Astrocyte of the spinal cord (primary cell): ENCODE measurements at places on chromosomes 11 and 22.

DNA sequence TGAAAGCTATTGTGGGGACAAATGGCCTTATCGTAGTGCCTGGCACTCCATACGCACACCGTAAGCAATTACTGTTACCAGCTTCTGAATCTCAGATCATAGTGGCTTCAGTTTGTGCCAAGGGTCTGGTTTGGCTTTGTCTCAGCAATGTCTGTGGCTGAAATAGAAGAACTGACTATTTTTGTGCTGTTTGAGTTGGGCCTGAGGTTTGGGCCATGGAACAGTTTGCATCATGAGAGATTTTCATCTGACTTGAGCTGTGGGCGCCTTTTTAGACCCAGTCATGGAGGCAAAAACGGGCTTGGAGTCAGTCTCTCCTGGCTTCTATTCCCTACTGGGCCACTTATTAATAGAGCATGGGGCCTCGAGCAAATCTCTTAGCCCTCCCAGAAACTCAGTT lies 121.1 kb upstream of the CRYBB3 start:
- peak; percentile 33 for DNase-seq

DNA sequence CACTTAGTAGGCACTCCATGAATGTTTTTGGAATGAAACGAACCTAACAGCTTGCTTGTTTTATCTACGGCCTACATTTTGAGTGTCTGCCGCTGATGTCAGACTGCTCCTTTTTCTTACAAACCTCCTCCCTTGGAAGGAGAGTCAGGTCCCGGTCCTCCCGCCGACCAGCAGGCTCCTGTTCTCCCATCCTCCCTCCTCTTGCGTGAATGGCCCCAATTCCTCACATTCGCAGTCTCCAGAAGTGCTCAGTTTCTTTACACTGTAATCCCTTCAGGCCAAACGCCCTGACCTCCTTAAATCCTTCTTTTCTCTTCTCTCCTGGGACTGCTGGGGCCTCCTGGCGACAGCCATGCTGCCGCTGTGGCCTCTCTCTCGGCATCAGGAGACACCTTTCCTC lies 82.6 kb upstream of the CSNK2A3 start:
- DNase-seq, result no peak

DNA sequence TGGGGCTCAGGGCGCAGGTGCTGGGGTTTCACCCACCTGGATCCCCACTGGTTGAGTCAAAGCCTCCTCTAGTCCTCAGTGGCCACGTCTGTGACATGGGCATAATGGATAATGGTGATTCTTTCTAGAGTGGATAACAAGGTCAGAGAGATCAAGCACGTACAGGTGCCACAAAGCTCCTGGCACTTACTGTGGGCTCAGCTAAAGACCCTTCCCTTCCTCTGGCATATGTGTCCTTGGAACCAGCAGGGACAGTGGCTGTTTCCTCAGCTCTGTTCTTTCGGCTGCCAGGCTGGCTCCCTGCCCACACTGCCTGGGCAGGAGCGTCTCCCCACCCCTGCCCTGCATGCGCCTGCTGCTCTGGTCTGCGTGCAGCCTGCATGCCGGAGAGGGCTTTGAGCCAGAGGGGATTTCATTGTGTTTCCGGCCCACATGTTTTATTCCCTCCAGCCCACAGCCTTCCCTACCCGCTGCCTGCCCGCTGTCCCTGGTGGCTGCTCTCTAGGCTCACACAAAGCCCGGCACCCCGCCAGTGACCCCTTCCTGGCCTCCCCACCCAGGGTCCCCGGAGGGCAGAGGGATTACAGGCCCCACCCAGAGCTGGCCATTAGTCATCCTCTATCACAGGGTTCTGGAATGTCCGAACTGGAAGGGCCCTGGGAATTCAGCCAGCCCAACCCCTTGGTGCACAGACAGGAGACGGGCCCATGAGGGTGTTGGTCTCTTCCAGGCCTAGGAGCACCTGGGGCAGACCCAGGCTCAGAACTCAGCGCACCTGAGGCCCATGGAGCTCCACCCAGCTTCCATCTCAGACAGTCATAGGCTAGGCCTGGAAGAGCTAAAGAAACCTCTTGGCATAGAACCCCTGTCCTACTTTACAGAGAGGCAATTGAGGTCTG lies 55.3 kb upstream of the GCAT start:
- peak; percentile 91 for DNase-seq

DNA sequence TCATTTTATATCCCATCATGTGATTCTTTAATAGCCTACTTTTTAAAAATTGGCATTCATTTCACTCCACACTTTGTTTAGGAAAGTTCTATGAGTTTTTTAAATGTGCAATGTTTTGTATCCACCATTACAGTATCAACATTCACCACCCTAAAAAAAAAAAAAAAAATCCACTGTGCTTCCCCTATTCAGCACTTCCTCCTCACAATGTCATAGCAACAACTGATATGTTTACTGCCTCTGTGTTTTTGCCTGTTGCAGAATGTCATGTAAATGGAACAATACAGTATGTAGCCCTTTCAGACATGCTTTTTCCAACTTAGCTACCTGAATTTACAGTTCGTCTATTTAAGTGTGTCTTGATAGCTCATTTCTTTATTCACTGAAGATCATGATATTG lies 754.2 kb downstream of the FAM181B start:
- DNase-seq, result no peak

- peak; percentile 10 for DNase-seq
Measured at GRCh38 chr11:92480499-92480898, 255.9 kb downstream of the FAT3 start.

DNA sequence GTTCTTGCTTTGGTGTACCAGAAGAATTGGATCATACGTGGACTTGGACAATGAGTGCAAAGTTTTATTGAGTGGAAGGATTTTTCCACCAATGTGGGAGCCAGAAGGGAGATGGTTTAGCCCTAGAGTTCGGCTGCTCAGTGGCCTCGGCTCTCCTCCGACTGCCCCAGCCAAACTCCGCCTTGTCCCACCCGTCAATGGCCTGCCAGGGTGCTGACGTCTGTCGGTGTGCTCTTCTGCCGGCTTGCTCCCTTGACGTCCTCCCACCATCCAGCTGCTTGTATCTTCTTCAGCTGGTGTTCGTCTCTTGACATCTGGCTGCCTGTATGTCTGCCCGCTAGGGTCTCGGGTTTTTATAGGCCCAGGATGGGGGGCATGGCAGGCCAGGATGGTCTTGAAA lies 154.8 kb downstream of the APOL5 start:
- DNase-seq, result no peak

DNA sequence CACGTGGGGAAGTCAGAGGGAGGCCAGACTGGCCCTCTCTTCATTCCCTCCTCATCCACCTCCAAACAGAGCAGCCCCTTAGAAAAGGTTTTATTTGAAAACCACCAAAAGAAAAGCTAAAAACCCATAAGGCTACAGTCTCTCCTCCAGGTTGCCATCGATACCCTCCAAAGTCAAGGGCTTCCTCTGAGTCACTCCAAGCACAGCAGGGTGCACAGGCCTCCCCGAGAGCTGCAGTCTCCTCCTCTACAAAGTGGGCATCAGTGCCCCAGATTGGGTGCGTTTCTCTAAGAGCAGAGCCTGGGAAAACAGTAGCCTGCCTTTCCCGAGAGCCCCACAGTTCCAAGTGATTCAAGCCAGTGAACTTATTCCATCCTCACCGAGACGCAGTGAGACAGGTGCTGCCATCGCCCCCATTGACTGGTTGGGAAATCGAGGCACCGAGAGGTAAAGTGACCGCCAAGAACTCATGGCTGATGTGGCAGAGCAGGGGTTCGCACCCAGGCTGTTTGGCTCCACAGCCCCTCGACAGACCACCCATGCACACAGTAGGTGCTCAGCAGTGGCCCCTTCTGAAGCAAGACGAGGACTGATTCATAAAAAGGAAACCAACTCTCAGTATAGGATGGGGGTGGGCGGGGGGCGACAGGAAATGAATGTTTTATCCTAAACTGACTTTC lies 91.7 kb upstream of the SHISAL1 start:
- DNase-seq, result no peak

- peak; percentile 76 for DNase-seq
Measured at GRCh38 chr11:110251836-110252235, 44.6 kb downstream of the RDX start.

GRCh38 chr11:19869946-19870589 lies 157.4 kb downstream of the NAV2 start:
- no peak for DNase-seq

GRCh38 chr22:19218541-19219233 lies 40.2 kb upstream of the SLC25A1 start:
- DNase-seq, result no peak

- peak; percentile 30 for DNase-seq
Measured at GRCh38 chr11:108324587-108324986, 101.7 kb downstream of the ATM start.

DNA sequence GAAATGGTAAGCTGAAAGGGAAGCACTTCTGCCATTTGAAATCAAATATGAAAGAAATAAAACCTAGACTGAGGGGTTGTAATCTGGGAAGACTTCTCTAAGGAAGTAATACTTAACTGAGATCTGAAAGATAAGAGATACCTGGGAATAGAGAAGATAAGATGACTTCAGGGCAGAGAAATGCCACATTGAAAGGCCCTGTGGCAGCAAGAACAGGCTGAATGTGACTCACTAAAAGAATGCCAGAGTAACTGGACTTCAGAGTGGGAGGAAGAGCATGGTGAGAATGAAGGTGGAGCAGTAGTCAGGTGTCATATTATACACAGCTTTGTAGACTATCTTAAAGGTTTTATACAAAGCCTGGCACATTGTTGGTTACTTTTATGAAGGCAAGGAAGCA lies 17.6 kb downstream of the CALCA start:
- no peak for DNase-seq

- peak; percentile 29 for DNase-seq
Measured at GRCh38 chr11:112163875-112164685, at the start of gene IL18. TSS of gene IL18 (minus strand) at chr11:112164094. CDS start at chr11:112155053, 9,041 bp downstream.

DNA sequence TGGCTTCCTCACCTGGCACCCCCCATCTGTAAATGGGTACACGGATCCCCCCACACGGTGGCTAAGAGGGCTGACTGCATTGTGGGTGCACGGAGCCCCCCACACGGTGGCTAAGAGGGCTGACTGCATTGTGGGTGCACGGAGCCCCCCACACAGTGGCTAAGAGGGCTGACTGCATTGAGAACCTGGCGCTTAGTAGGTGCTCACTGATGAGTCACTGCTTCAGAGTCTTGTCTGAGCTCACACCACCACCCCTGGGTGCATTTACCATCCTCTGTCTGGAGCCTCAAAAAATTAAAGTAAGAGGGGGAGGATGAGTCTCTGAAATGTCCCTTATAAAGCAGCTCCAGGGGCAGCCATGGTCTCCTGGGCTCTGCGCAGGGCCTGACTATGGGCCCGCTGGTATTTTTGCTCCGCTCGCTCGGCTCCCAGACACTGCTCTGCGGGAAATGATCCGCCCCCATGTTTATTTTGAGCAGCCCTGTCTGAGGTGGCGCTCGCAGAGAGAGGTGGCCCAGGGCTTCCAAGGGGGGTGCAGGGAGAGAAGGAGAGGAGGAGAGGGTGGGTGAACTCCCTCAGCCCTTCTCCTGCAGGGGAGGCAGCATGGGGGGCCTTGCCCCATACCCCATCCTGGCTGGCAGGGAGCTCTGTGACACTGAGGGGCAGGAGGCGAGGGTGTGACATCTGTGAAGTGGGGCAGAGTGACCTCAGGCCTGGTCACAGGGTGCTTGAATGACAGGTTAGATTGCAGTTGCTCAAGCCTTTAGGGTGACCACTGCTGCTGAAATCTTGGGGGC lies 82.6 kb downstream of the CACNA1I start:
- DNase-seq, result no peak

DNA sequence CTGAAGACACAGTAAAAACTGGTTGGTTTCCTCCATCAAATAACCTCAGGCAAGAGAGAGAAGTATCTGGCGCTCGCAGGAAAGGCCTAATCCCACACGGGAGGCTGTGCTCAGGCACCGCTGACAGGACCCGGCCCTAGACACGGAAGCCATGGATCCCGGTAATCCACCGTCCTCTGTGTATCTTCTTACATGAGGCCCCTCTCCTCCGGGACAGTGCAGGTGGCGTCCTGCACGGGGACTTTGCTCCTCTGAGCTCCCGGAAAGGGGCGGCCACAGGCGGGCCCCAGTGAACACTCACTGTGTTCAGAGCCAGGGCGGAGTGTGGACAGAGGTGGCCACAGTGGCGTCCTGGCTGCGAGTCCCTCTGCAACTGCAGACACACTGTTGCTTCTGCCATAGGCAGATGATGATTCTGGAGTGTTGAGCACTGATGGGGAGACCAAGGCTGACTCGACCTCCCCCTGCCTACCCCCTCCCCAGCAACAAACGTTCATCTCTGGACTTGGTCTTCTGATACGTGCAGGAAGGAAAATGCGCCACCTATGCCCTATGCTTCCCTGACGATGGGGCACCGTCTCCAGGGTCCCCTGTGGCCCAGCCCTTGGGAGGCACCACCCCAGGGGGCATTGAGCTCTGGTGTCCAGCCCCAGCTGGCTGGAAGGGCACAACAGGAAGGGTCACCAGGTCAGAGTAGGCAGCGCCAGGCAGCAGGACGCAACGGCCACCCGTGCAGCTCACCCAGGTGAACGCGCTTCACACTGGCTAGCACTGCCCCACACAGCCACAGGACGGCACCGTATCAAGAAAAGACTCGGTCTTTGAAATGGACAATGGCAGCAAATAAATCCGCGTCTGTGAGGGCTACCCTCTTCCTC lies 95.7 kb downstream of the TRMU start:
- DNase-seq, result no peak

DNA sequence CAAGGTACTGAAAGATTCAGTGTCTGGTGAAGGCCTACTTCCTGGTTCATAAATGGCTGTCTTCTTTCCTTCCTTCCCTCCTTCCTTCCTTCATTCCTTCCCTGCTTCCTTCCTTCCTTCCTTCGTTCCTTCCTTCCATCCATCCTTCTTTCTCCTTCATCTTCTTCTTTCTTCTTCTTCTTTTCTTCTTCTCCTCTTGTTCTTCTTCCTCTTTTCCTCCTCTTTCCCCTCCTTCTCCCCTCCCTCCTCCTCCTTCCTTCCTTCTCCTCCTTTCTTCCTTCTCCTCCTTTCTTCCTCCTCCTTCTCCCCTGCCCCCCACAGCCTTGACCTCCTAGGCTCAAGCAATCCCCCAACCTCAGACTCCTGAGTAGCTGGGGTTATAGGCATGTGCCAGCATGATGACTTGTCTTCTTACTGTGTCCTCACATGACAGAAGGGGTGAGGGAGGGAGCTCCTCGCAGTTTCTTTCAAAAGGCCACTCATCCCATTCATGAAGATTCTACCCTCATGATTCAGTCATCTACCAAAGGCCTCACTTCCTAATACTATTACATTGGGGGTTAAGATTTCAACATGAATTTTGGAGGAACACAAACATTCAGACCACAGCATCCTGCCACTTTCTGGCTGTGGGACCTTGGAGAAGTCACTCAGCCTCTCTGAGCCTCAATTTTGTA lies 22.6 kb upstream of the CCDC134 start:
- no peak for DNase-seq
